ENCODE measurements at places on chromosomes 7 and 10.

DNA sequence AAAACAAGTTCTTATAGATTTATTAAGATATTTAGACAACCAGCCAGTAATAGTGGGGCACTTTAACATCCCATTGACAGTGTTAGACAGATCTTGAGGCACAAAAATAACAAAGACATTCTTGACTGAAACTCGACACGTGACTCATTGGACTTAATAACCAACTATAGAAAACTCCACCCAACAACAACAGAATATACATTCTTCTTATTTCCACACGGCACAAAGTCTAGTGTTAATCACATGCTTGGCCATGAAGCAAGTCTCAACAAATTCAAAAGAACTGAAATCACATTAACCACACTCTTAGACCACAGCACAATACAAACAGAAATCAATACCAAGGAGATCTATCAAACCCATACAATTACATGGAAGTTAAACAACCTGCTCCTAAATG lies 138.1 kb downstream of the ARL5B start:
- no peak for DNase-seq

DNA sequence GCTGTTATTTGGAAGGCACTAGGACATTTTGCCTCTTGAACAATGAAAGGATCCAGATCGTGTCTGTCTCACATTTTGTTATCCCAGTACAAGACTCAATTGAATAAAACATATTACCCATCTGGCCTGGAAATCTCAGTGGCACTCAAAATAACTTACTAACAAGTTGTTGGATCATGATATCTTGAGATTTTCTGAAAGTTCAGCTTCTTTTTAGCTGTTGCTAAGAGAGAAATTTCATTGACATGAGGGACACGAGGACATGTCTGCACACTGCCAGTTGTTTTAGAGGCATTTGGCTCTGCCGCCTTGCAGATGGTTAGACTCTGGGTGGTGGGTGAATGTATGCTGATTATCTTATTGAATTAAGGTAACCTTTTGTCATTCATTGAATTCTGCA lies 41.0 kb downstream of the KAT6B start:
- no peak for DNase-seq

DNA sequence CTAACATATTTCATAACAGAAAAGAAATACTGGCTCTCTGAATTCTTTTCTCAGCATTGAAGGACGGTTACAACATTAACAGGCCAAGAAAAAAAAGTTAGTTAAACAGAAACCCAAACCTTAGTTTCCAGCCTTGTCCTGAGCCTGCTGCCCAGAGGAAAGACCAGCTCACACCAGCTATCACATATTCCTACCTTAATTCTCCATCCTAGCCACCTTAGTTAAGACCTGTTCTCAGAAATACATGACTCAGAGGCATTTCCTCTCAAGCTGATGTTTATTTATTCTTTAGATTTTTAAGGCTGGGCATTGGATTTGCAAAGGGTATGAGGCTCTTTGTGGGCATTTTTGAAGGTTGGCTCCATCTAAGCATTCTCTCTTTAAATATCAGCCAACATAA lies 34.3 kb upstream of the ADAM12 start:
- DNase-seq = no peak

DNA sequence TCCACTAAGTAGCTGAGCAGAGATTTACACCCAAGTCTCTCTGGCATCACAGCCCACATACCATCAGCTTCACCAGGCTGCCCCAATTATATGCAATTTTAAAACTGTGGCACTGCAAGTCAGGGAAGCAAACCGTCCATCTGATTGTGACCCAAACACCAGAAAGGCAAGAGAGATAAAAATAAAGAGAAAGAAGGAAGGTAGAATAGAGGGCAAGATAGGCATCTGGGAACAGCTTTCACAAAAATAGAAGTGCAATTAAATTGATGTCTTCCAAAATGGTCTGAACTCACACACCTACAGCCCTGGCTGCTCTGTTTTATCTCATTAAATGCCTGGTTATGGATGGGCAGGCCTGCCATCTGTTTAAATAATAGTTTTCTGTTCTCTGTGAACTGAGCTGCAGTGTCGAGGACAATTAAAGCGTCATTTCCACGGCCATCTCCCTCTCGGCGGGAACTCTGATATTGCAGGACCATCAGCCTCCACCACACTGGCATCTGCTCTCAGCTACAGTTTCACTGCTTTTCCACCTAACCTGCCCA lies 509.1 kb downstream of the INHBA start:
- no peak for DNase-seq

GRCh38 chr10:102620138-102620590 lies 24.1 kb upstream of the TRIM8 start:
- no peak for DNase-seq

- DNase-seq = no peak
Measured at GRCh38 chr10:89263531-89263930, 12.0 kb upstream of the LIPA start.

- DNase-seq = no peak
Measured at GRCh38 chr7:150476285-150476684, 25.9 kb downstream of the GIMAP8 start.

GRCh38 chr7:129375141-129375938 lies 58.9 kb upstream of the STRIP2 start:
- no peak for DNase-seq

GRCh38 chr10:75304741-75305390 lies 69.1 kb upstream of the COMTD1 start:
- no peak for DNase-seq

DNA sequence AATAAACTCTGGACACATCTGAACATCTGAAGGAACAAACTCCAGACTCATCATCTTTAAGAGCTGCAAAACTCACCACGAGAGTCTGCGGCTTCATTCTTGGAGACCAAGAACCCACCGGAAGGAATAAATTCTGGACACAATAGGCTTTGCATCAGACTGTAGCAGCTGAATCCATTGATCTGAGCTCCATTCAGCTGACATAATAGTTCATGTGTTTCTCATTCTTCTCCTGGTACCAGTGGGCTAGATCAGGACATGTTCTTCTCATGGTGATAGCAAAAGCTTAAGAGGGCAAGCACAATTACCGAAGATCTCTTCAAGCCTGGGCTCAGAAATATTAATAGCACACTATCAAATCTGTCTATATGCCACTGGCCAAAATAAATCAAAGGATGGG lies 20.5 kb upstream of the GNAI1 start:
- DNase-seq = no peak

GRCh38 chr10:117413928-117414618 lies 38.8 kb upstream of the PDZD8 start:
- DNase-seq = no peak

GRCh38 chr10:91206837-91207474 lies 13.5 kb upstream of the PCGF5 start:
- no peak for DNase-seq

DNA sequence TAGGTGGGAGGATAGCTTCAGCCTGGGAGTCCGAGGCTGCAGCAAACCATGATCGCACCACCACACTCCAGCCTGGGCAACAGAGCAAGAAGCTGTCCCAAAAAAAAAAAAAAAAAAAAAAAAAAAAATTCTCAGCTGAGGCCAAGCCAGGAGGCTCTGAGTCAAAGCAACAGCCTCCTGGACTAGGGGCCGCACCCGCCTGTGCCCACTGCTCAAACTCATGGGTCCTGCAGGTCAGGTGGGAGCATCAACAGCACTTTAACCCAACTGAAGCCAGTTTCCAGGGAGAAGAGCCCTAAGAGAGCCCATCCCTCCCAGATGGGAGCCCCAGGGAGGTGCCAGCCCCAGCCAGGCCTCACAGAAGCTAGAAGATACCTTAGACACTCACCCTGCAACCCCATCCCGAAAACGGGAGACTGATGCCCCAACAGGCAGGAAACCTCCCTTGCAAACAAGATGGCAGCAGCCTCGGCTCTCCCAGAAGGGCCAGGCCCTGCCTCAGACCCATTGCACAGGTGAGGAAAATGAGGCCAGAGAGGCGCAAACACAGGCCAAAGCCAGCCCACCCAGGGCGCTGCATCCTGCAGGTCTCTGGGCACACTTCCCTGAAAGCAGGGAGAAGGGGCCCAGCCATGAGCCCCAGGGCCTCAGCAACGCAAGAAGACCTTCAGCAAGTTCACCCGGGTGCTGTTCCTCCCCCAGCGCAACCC lies 11.0 kb downstream of the PDGFA start:
- no peak for DNase-seq

DNA sequence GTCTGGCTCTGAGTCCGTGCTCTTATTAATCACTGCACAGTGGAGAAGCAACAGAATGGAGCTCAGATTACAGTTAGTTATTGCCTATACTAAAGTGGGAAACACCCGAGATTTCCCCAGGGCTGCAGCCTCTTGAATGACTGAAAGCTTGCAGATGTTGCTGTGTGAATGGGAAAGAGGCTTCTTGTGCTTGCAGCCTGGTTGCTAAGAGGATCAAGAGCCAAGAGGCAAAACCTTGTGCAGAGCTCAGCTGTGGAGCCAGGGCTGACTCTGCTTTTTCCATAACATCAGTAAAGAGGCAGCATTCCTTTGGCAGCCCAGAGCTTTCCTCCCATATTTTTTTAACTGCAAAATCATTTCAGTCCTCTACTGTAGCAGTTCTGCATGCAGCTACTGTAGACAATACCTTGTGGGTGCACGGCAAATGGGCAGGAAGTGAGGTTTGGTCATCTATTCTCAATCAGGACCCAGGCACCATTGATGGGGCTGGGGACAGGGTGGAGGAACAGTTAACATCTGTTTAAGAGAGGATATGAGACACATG lies 86.5 kb downstream of the RALA start:
- no peak for DNase-seq

DNA sequence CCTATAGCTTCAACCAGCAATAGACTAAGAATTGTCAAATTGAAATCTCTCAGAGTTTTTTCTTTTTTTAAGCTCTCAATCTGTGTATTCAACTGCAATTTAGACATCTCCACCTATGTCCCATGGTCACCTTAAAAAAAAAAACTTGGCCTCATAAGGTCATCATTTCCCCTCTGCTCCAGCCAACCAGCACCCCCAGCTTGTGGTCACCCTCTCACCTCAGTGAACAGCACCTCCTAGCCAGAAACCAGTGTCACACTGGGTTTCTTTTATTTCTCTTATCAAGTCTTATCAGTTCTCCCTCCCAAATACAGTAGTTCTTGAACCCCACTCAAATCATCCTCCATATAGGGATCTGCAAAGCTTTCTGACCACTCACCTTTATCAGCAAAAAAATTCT lies 4.0 kb downstream of the ITGB1 start:
- DNase-seq = no peak

- DNase-seq = no peak
Measured at GRCh38 chr7:128108641-128109423, 77.6 kb upstream of the LRRC4 start.

- DNase-seq = no peak
Measured at GRCh38 chr10:19412531-19412930, 363.9 kb downstream of the MALRD1 start.

- no peak for DNase-seq
Measured at GRCh38 chr7:78333530-78334425, 535.2 kb downstream of the PHTF2 start.

DNA sequence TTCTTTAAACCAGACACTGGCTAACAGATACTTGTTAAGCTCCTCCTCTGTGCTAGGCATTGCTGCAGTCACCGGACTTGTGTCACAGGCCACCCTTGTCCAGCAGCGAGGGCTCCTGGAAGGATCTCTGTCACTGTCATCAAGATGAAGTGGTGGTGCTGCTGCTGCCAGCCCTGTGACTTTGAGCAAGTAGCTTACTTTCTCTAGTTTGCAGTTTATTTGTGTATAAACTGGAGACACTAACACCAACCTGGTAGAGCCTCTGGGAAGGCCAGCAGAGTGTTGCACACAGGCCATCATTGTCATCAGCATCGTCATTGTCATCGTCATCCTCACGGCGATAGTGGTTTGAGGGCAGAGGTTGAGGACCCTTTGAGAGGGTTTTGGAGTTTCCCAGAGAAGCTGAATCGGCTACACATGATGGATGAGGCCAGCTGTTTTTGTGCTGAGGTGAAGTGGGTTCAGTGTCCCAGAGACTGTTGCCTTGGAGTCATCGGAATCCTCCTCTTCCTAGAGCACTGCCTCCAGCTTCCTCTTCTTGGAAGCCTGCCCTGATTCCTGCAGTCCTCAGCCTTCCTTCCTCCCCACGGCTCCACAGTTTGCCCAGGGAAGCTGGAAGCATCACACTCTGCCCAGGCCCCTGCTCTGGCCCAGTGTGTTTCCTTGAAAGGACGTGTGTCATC lies 128.4 kb downstream of the GRK5 start:
- no peak for DNase-seq

DNA sequence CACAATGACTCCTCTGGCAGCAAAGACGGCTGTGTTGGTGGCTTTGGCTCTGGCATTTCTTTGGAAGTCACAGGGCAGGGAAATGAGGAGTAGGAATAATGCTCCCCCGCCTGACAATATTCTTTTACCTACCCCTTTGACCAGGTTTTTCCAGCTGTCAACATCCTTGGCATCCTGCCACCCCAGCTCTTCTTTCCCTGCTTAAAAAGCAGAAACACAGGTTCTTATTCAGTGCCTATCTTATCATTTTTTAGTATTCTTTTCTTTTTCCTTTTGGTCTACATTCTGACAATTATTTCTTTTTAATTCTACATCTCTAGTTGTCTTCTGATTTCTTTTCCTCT lies 97.7 kb downstream of the CREB5 start:
- DNase-seq = no peak

GRCh38 chr10:93412801-93413200 lies 69.3 kb downstream of the MYOF start:
- DNase-seq = no peak

DNA sequence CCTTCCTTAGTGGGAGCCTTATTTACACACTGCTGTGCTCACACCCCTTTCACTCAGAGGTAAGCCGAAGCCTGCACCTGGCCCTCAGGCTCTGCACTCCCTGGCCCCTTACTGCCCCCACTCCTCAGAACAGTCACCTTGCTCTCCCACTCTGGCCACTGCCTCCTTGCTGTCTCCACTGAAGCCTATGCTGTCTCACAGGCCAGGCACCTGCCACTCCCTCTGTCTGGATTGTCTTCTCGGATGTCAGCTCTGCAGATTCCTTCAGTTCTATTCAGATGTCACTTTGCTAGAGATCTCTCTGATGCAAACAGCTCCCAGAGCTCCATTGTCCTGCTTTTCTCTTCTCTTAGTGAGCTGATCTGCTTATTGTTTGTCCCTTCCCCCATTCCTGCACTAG lies 390.7 kb downstream of the DPP6 start:
- no peak for DNase-seq
